ENCODE measurements at places on chromosomes 3 and 15.
A peak's percentile ranks its signal among the peaks of the same experiment; 100 is the strongest.

DNA sequence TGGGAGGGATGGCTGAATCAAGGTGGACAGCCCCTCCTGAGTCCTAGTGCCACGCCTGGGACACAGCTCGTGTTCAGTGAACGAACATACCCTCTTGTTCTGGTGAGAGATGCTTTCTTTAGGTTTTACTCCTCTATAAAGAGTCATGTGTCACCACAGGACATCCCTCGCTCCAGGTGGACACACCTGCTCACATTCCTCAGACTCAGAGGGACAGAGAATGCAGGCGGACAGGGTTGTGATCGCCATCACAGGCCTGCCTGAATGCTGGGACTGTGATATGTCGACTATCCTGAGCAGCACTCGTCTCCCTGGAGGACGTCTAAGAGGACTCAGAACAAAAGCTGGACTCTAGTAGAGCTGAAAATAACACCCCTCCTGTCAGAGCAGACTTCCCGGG lies 96.4 kb upstream of the SNRPA1 start:
- DNase-seq = no peak

GRCh38 chr15:75723847-75724660 lies 11.4 kb upstream of the CSPG4 start:
- DNase-seq = no peak

GRCh38 chr15:84919106-84919667 lies 34.7 kb downstream of the SLC28A1 start:
- no peak for DNase-seq

- DNase-seq = no peak
These were observed 22.0 kb downstream of the CMTM6 start for GRCh38 chr3:32480604-32481003.

DNA sequence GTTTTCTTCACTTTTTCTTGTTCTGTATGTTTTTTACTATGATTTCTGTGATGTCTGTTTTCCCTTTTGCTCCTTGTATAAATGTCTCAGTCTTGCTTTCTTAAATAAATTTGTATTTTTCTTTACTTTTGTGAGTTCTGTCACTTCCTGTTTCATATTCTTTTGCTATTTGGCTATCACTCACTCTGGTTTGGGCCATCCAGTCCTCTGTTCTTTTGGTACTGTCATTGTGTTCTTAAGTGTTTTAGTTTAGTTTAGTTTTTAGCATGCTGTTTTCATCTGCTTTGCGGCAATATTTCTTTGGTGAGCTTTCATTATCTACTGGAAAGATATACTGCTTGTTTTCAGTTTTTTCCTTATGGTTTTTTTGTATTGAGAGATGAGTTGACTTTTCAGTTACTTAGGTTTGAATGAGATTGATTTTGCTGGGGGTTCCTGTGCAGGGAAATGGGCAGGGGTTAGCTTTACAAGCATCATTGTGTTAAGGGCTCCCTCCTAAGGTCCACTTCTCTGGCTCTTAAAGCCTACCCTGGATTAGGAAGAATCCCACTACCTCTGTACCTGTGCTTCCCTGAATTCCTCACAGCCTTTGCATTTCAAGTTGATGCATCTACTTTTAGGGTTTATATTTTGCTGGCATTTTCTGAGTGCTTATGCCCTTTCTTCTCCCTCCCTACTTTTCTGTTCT lies 35.1 kb downstream of the PDCD6IP start:
- no peak for DNase-seq

GRCh38 chr3:133191818-133192217 lies 153.6 kb downstream of the TMEM108 start:
- DNase-seq = no peak

DNA sequence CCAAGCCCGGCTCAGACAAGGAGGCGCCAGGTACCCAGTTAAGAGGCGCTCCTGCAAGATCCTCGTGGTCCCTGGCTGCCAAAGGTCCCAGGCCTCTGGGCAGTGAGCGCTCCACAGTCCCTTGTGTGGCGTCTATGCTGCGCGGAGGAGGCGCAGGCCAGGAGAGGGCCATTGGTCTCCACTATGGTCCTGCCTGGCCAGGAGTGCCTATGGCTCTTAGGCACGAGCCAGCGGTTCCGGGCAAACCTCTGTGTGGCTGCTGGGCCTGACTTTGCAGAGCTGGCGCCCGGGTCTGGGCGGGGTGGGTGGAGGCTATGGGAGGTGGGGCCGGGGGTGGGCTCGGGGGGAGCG lies 660 bp upstream of the ADAMTSL3 start:
- no peak for DNase-seq

DNA sequence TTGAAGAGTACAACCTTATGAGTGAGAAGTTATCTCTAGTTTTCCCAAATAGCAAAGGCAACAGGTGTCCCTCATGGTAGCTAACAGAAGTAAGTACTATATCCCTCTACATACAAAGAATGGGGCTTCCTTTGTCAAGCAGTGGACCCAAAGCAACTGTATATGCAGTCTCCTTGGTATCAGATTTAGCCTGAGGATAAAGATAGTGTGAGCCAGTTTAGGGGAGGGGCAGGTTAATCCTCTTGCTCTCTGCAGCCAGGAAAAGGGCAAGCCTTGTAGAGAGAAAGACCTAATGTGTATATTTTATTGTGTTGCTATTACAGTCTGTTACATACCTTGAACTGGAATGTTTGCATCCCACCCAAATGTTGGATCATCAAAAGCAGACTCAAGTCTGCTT lies 117.9 kb upstream of the COL8A1 start:
- no peak for DNase-seq

GRCh38 chr15:74384881-74385643 lies 17.6 kb upstream of the CYP11A1 start:
- DNase-seq = peak; percentile 80

- DNase-seq = no peak
These were observed 272.4 kb upstream of the TPM1 start for GRCh38 chr15:62770111-62770660.

Measured in stimulated activated naive CD8-positive, alpha-beta T cell treated with anti-CD3 and anti-CD28 coated beads, Interleukin-15, amount 100 ng/mL, for 72 hours (primary cell).